Psoas muscle (tissue), 8 donors: ENCODE measurements at places on chromosomes 1 and 21. TPM values are rescaled to one million over a fixed set of nuclear protein-coding genes. Genes with fewer than 3 reads are reported as not detected.

Gene C1orf141
- total RNA-seq: not detected

Gene ORC1
- total RNA-seq: 0.20 TPM

Gene FMO2
- 16.3 TPM for total RNA-seq

Gene FAM72C
- not detected for total RNA-seq

Gene RHEX
- total RNA-seq: 0.95 TPM

Gene SMCP
- not detected for total RNA-seq

Gene OXCT2
- total RNA-seq: 0.23 TPM

Gene OR2G6
- not detected for total RNA-seq

Gene NFYC
- 57.9 TPM for total RNA-seq

Gene ARID1A
- 40.7 TPM for total RNA-seq

Gene SLC16A4
- 1.0 TPM for total RNA-seq

Gene CHODL
- 0.55 TPM for total RNA-seq

Gene TSPEAR
- total RNA-seq: not detected

Gene MCOLN2
- total RNA-seq: not detected

Gene RHCE
- total RNA-seq: 0.66 TPM

Gene FCRLB
- 0.14 TPM for total RNA-seq

Gene COL9A2
- total RNA-seq: 0.15 TPM

Gene ERICH3
- total RNA-seq: not detected

Gene GBP7
- total RNA-seq: not detected
